ENCODE measurements at places on chromosomes 2 and 18.

DNA sequence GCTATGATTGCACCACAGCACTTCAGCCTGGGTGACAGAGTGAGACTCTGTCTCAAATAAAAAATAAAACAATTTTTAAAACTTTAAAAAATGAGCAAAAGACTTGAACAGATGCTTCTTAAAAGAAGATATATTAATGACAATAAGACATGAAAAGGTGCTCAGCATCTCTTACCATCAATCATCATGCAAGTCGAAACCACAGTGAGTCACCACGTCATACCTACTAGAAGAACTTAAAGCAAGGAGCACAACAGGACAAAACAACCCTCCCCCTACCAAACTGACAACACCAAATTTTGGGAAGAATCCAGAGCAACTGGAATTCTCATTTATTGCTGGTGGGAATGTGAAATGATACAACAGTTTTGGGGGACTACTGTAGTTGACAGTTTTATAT, 251.6 kb downstream of the BCL2 start:
- no peak for DNase-seq

GRCh38 chr2:12700989-12701388, 15.7 kb upstream of the TRIB2 start:
- no peak for DNase-seq

GRCh38 chr18:34223893-34224422, 755 bp downstream of the NOL4 start:
- DNase-seq: no peak

GRCh38 chr2:157746234-157746950, 117.7 kb upstream of the ACVR1C start:
- peak; percentile 66 for DNase-seq

Measured in ACHN (cell line).